HTR-8/SVneo (cell line): ENCODE measurements at places on chromosomes 13 and 19.

DNA sequence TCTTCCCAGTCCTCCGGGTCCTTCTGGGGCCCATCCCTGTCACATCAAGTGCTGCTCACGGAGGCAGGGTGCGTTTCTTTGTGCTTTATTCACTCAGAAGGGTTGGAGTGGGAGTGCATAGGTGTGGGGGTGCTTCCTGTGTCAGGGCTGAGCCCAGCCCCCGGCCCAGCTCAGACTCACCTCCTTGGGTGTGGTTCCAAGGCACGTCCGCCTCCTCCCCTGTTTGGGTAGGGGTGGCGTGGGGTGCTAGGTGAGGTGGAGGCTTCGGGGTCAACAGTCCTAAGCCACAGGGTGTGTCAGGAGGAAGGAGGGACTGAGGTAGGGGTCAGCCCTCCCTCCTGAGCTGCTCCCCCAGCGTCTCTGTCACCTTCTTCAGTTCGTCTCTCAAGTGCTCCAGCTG is 3.1 kb downstream of the CCER2 start:
- no peak for DNase-seq

GRCh38 chr19:12913011-12913561 is 6.0 kb downstream of the SYCE2 start:
- DNase-seq: no peak

DNA sequence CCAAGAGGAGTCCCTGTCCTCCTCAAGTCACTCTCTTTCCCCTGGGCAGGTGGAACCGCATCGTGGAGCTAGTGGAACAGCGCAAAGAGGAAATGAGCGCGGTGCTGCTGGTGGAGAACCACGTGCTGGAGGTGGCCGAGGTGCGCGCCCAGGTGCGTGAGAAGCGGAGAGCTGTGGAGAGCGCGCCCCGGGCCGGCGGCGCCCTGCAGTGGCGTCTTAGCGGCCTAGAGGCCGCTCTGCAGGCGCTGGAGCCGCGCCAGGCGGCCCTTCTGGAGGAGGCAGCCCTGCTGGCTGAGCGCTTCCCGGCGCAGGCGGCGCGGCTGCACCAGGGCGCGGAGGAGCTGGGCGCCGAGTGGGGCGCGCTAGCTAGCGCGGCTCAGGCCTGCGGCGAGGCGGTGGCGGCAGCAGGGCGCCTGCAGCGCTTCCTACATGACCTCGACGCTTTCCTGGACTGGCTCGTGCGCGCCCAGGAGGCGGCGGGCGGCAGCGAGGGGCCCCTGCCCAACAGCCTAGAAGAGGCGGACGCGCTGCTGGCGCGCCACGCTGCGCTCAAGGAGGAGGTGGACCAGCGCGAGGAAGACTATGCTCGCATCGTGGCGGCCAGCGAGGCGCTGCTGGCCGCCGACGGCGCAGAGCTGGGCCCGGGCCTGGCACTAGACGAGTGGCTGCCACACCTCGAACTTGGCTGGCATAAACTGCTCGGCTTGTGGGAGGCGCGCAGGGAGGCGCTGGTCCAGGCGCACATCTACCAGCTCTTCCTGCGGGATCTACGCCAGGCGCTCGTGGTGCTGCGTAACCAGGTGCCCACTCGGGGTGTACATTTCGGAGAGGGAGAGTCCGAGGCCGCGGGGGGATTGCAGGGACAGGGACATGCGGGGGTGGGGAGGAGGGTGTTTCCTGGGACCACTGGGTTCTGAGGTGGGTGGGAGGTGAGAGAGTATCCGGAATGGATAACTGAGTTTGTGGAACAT is 52.8 kb downstream of the SPTBN4 start:
- DNase-seq: no peak

DNA sequence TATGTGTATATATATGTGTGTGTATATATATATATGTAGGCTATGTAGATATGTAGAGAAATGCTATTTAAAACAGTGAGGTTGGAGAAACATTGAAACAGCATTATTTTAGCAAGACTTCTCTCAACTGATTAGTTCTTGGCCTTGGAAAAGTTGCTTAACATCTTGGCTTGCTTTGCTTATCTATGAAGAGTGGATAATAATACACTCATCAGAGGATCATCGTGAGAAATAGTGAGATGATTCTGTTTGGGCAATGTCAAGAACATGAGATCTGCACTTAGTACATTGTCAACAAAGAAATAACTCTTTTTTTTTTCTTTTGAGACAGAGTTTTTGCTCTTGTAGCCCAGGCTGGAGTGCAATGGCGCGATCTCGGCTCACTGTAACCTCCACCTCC is 128.3 kb downstream of the KLF5 start:
- no peak for DNase-seq

- DNase-seq: no peak
Observed at GRCh38 chr13:38670627-38671026, 16.2 kb upstream of the FREM2 start.
